NCI-H226 (cell line): ENCODE measurements at places on chromosomes 2 and 18.

DNA sequence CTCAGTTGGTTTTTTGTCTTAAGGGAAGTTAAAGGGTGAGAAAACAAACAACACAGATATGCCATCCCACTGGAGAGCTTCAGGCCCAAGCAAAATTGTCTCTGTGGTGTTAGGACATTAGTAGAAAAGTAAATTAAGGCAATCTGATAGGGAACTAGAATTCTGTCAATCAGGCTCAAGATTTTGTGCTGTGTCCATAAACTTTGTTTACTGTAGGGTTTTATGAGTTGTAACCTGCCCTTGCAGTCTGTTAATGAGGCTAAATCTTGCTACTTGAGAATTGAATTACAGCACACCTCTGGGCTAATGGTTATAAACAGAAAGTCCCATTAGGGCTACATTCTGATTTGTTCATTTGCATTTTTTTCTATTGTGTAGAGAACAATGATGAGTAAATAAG is 78.0 kb upstream of the OTX1 start:
- no peak for DNase-seq

- DNase-seq: peak; percentile 46
These were observed 14.8 kb downstream of the ASPRV1 start for GRCh38 chr2:69946351-69947324.

- DNase-seq: no peak
These were observed 291.9 kb downstream of the TCF4 start for GRCh38 chr18:55296115-55296514.

DNA sequence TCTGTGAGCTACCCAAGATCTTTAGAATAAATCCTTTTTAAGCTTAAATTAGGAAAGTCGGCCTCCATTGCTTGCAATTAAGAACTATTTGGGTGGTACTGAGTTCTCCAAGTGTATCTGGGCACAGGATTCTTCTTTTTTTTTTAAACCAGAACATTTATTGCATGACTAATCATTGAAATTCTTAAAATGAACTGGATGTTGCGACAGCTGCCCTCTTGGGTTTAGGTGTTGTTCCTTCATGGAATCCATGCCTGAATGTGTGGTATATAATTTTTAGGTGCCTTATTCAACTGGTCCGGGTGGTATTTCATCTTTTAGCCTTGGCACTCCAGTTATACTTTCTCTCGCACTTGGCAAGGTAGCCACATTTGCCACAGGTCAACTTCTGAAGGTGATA is 14.5 kb upstream of the KCNK3 start:
- DNase-seq: peak; percentile 13

- no peak for DNase-seq
These were observed 44.2 kb downstream of the LRRFIP1 start for GRCh38 chr2:237671466-237672138.

GRCh38 chr18:13868501-13869271 is 44.7 kb downstream of the MC5R start:
- DNase-seq: no peak

GRCh38 chr2:29322011-29322410 is 206.8 kb downstream of the CLIP4 start:
- DNase-seq: no peak

- DNase-seq: no peak
These were observed 455.5 kb upstream of the MEIS1 start for GRCh38 chr2:65979446-65979845.

GRCh38 chr2:109385506-109385905 is 228.3 kb downstream of the SEPTIN10 start:
- no peak for DNase-seq

GRCh38 chr2:13558368-13558767 is 841.6 kb downstream of the TRIB2 start:
- no peak for DNase-seq

GRCh38 chr2:218271487-218271797 is 1.1 kb downstream of the PNKD start:
- DNase-seq: no peak

- peak; percentile 53 for DNase-seq
These were observed 20.7 kb downstream of the B3GNT2 start for GRCh38 chr2:62216616-62217015.

DNA sequence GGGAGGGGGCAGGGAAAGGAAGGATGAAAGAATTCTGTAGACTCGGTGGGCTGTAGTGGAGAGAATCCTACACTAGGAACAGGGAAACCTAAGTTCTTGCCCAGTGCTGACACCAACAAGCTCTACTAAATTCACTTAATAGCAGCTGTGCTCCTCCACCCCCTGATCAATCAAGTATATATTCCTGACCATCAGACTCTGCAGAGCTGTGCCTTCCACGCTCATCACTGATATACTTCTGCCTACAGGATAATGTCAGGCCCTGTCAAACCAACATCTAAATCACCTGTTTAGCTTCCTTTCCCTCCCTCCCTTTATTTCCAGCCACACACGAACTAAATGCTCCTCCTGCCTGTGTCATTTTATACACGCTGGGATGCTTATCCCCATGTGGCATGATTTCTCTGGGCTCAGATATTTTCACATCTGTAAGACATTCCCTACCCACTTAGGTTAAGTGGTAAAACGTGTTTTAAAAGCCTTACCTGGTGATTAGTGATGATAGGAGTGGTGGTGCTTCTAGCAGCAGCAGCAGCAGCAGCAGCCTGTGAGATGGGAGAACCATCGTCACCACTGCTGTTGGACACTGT is 301.9 kb downstream of the LRRTM1 start:
- no peak for DNase-seq

DNA sequence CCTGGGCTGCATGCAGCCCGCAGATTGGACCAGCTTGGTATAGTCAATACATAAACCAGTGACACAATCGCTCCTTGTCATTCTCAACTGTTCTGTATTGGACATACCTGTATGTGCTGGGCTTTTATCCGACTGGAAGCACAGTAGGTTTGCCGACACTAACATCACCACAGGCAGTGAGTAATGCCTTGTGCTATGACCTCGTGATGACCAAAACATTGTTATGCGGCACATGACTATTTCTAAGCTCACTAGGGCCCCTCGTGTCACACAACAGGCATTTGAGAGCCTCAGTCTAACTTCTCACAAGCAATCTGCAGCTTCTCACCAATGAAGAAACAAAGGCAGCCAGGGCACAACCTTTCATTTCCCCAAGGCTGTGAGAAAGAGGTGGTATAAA is 320.8 kb downstream of the AFF3 start:
- DNase-seq: peak; percentile 50

- DNase-seq: no peak
These were observed 260.9 kb downstream of the RAD51AP2 start for GRCh38 chr2:17257189-17257909.

DNA sequence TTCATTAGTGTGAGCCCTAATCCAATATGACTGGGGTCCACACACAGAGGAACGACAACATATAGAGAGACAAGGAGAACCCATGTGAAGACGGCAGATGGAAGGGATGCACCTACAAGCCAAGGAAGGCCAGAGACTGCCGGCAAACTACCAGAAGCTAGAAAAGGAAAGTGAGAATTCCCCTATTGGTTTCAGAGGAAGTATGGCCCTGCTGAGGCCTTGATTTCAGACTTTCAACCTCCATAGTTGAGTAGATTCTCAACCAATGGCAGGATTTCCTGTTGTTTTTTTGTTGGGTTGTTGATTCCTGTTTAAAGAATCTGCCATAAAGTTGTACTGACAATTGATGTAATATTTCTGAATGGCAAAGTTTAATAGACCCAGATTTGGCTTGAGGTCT is 241.5 kb downstream of the SATB2 start:
- no peak for DNase-seq

DNA sequence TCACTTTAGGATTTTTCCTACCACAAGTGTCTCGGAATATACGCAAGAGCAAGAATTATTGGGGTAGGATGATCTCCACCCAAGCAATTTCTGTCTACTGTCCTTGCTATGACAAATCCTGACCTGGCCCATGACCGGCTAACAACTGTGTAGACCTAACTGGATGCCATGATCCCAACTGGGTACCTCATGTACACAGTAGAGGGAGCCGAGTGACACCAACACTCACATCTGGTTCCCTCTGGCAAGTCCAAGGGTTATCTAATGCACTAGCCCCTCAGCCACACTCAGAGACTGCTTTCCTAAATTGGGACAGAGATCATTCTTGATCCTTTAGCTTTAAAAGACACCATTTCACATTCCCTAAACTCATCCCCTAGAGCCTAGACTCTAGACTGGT is 60.7 kb upstream of the ZNF532 start:
- DNase-seq: no peak

GRCh38 chr2:166803373-166804000 is 84.8 kb upstream of the XIRP2 start:
- no peak for DNase-seq

- DNase-seq: no peak
These were observed 178.8 kb upstream of the CHST9 start for GRCh38 chr18:27363872-27364271.

DNA sequence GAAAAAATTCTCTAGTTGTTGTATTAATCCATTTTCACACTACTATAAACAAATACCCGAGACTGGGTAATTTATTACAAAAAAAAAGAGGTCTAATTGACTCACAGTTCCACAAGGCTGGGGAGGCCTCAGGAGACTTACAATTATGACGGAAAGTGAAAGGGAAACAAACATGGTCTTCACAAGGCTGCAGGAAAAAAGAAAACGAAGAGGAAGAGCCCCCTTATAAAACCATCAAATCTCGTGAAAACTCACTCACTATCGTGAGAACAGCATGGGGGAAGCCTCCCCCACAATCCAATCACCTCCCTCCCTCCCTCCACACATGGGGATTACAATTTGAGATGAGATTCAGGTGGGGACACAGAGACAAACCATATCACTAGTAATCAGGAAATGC is 61.7 kb upstream of the SPTBN1 start:
- no peak for DNase-seq

DNA sequence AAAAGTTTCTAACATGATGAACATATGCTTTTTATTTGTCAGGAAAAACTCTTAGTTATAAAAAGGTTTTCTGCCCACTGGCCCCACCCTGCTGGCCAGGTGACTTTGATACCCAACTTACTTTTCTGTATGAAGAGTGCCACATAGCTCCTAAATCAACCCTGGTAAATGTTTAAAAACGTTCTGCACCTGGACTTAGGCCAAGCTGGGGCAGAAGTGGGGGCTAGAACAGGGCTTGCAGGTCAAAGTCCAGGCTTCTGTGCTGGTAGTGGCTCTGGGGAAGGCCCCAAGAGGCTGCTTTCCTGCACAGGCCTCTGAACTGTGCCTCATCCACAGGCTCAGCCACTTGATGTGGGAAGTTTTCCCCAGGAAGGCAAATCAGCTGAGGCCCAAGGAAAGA is 171.7 kb downstream of the ANKRD30B start:
- DNase-seq: no peak

DNA sequence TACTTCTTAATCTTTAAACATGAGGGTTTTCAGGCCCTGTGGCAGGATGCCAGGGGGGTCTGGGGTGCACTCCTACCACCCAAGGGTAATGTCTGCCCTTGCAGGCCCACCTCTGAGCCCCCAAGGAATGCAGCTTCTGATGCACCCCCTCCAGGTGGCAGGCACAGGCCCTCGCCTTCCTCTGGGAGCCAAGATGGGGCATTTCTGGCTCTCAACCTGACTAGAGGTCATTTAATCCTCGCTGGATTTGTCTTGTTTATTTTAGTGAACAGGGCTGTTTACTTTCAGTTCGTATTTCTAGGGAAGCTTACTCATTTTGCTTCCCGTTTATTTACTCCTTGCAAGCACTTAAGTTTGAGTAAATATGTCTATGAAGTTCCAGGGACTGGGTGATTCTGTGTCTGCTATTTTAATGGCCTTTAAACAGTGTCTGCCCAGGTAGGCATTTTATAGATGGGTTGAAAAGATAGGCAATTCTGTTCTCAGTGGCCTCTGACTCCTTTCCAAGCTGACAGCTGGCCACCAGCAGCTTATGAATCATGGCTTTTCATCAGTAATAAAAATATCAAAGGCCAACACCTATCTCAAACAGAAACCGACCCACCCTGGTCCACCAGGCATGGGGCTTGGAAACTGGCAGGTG is 11.1 kb upstream of the DNPEP start:
- no peak for DNase-seq

DNA sequence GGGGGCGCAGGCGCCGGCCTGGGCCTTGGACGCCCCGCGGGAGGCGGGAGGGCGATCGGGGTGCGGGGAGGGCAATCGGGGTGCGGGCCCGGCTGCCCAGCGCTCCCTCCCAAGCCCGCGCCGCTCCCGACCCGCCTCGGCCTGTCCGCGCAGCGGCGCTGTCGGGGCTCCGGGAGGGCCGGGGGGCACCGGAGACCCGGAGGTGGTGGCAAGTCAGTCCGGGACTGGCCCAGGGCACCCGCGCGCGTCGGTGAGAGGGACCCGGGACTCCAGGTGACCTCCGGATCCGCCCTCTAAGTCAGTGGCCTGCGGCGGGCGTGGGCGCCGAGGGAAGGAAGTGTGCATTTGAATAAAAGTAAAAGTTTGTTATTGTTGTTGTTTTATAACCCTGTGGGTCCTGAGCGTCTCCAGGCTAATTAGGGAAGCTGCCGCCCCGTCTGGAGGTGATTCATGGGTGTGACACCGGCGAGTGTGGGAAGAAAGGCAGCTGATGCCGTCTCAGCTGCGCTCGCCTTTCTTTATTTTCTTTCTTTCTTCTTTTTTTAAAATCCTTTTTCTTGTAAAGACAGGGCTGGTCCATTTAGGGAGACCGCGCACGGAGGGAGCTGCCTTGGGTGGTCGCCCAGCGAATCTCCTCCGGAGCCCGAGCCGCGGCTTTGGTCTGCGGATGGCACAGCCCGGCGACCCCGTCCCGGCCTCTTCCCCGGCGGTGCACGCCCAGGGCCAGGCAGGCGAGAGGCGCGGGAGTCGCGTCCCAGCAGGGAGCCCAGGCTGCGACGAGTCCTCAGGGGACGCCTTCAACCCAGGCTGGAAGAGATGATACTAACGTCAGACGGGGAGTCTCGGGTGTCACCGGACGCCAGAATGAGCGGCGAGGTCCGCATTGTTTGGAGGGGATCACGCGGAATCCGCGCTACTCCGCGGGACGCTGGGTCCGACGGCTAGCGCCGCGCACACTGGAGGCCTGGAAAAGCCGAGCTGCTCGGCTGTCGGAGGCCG is 627 bp upstream of the CRACDL start:
- DNase-seq: no peak

DNA sequence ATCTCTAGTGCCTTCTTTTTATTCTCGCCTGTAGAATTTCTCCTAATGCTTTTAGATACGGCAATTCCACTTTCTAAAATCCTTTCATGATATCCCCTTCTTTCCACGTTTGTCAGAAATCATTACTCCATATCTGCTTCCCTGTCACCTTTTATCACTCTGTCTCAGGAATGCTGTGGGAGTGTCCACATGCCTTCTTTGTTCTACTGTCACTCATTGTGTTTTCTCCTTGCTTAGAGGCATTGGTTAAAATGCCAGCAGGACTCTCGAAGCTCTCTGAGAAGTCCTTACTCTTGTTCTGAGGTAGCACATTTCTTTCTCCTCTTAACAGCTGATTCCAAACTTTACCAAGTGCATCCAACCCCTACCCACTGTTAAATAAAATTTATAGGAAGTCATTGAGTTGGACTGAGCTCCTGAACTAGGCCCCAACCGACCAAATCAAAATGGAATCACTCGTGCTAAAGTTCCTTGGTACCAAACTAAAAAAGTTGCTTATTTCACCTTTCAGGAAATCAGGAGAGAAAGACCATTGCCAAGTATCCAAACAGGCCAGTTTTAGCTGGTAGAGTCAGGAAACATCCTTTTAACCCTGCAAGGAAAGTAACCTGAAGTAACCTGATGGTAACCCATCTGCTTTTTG is 10.6 kb upstream of the GALNT5 start:
- peak; percentile 48 for DNase-seq
